GM23338 (cell line): ENCODE measurements at places on chromosomes 12 and 14. TPM values are rescaled to one million over a fixed set of nuclear protein-coding genes. Genes with fewer than 3 reads are reported as not detected.

SLC17A8 gene
- 0.05 TPM in 1 of 2 replicates, not detected in the other for polyA plus RNA-seq

PMCH gene
- polyA plus RNA-seq = 0.64 and 1.1 TPM in 2 replicates

KRT73 gene
- polyA plus RNA-seq = not detected in 2 replicates

DNA sequence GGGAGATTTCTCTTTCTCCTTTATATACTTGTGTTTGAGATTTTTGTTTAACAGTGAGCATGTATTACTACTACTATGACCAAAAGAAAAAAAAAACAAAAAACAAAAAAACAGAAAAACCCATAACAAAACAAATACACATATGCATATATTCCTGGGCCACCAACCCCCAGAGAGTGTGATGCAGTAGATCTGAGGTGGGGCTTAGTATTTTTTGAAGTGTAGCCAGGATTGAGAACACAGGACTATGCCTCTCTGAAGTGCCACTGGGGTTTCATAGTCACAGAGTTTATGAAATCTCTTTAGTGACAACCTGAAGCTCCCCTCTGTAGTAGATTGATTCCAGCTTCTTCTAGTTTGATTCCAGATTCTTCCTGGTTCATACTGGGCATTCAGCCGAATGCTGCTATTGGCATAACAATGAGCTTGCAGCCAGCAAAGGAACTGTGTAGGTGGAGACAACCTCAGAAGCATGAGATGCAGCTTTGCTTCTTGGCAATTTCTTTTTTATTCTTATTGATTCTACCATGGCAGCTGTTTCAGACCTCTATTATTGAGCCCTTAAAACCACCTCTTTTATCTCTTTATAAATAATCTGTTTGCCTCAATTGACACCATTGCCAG, 15.5 kb upstream of the ANO4 start:
- no peaks in the 10 kb centered on the region for H3K36me3 ChIP-seq
- H3K4me1 ChIP-seq = peaks cover 26% of the 10 kb centered on the region
- H3K27ac ChIP-seq = no peak overlapping the region
- no peak for DNase-seq
- no peak overlapping the region for H3K4me3 ChIP-seq

DNA sequence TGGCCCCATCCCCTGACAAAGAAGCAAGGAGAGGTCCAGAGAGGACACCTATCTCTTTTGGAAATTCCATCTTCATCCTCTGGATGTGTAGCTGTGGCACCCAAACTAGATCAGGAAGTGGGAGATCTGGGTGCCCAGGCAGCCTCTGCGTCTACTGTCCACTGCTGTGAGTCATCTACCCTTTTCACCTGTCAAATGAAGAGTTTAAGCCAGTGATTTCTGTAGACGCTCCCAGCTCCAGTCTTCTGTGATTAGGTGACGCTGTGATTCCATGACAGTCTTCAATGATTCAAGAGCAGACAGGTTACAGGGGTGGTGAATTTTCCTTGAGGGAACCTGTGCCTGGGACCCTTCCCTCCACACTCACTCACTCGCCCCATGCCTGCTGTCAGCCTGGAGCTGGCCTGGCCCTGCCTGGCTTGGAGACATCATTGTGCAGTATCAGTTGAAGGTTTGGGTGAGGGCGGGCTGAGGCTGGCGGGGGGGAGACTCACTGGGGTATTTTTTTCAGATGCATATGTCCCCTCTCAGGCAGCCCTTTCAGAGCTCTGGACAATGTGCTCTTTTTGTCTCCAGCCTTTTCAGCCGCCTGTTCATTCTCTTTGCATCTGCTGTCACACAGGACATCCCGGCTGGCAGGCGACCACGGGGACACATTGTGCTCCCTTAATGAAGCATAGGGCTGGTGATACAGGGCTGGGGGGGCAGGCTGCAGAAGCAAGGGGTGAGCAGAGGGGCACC, 56.8 kb upstream of the PARP11 start:
- peaks cover 16% of the 10 kb centered on the region for H3K4me1 ChIP-seq
- H3K36me3 ChIP-seq = no peaks in the 10 kb centered on the region
- no peak overlapping the region for H3K4me3 ChIP-seq
- DNase-seq = no peak
- no peaks in the 10 kb centered on the region for H3K27me3 ChIP-seq
- H3K27ac ChIP-seq = no peak overlapping the region

DNA sequence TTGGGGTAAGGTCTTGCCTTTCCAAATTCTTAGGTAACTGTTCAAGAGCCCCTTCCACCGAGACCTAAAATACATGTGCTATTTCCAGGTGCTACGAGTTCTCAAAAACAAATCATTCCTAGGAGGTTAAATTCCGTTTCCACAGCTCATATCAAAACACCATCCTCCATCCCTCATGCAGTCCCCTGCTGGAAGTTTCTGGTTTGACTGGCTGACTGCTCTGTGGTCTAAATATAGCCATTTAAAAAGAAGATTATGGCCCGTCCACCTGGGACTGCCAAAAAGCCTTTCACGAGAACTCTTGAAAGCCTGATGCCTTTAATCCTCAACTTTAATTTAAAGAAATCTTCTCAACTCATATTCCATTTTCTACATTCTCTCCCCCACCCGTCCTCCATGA, 201.5 kb upstream of the MYL2 start:
- no peaks in the 10 kb centered on the region for H3K27me3 ChIP-seq
- H3K27ac ChIP-seq = no peak overlapping the region; the same call in 1 of the 2 replicates
- no peaks in the 10 kb centered on the region for H3K36me3 ChIP-seq
- peaks cover 23% of the 10 kb centered on the region for H3K4me1 ChIP-seq
- H3K4me3 ChIP-seq = no peak overlapping the region
- peak; percentile 44 for DNase-seq

DNA sequence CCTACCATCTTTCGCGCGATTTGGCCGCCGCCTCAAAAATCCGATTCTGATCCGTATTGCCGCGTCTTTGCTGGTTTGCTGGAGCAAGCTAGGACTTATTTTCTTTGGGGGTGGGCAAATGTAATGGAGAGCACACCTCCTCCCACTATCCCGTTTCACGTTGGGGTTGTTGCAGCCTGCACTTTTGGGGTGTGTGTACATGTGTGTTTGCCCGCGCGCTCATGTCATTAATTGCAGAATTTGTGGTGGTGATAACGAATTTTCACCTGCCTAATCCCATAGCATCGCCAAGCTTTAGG, 657 bp downstream of the METAP2 start:
- no peaks in the 10 kb centered on the region for H3K27me3 ChIP-seq
- H3K4me3 ChIP-seq = peak overlapping the region; percentile 100
- H3K36me3 ChIP-seq = peaks cover 34% of the 10 kb centered on the region
- DNase-seq = peak; percentile 10

DNA sequence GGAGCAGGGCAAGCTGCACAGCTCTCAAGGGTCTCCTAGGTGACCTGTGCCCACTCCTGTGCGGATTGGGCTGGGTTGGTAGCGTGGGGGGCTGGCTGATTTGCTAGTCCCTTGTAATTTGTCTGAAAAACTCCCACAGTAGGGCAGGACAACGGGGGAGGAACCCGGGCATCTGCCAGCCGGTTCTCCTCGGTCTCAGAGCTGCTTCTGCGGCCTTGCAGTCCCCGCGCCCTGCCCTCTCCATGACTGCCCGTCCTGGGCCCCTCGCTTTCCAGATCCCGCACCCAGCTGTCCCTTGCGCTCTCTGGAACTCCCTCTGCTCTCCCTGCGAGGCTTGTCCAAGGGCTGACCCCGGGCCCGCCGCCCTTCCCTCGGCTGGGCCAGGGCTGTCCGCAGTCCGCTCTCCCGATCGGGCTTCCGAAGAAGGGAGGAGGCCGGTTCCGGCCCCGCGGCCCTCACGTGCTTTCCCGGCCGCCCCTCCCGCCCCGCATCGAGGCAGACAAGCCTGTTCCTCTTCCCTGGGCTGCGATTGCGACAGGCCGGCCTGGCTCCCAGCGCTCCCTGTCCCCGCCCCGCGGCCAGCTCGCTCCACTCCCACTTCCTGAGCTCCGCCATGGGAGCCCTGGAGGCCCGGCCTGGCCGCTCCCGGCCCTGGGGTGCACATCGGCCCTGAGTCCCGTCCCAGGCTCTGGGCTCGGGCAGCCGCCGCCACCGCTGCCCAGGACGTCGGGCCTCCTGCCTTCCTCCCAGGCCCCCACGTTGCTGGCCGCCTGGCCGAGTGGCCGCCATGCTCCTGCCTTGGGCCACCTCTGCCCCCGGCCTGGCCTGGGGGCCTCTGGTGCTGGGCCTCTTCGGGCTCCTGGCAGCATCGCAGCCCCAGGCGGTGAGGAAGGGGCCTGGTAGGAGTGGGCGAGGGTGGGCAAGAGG, at the start of gene LTBR:
LTBR (plus strand) TSS at position 591 of the 927 bp plus-strand sequence; CDS start at position 788, 197 bp downstream.
- no peak within 1 kb of the TSS for H3K27ac ChIP-seq
- peaks cover 21% of the 10 kb centered on the region for H3K27me3 ChIP-seq
- peaks cover 22% of the 10 kb centered on the region for H3K4me1 ChIP-seq
- peak within 1 kb of the TSS; percentile 39; the same call in 1 of the 2 replicates for H3K4me3 ChIP-seq

DNA sequence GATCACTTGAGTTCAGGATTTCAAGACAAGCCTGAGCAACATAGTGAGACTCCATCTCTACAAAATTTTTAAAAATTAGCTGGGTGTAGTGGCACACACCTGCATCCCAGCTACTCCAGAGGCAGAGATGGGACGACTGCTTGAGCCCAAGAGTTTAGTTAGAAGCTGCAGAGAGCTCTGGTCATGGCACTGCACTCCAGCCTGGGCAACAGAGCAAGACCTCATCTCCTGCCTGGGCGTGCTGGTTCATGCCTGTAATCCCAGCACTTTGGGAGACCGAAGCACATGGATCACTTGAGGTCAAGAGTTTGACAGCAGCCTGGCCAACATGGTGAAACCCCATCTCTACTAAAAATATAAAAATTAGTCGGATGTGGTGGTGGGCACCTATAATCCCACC, 20.2 kb downstream of the CLIP1 start:
- no peaks in the 10 kb centered on the region for H3K27me3 ChIP-seq
- no peak overlapping the region for H3K4me3 ChIP-seq
- no peaks in the 10 kb centered on the region for H3K36me3 ChIP-seq
- peaks cover 8% of the 10 kb centered on the region for H3K4me1 ChIP-seq
- DNase-seq = no peak

GRCh38 chr12:5476356-5476755, 44.4 kb downstream of the NTF3 start:
- no peak for DNase-seq
- peaks cover 14% of the 10 kb centered on the region for H3K4me1 ChIP-seq
- peaks cover 4% of the 10 kb centered on the region; the same call in 1 of the 2 replicates for H3K27me3 ChIP-seq
- no peaks in the 10 kb centered on the region for H3K36me3 ChIP-seq
- no peak overlapping the region for H3K4me3 ChIP-seq
